ENCODE measurements at places on chromosomes 2 and 18.

DNA sequence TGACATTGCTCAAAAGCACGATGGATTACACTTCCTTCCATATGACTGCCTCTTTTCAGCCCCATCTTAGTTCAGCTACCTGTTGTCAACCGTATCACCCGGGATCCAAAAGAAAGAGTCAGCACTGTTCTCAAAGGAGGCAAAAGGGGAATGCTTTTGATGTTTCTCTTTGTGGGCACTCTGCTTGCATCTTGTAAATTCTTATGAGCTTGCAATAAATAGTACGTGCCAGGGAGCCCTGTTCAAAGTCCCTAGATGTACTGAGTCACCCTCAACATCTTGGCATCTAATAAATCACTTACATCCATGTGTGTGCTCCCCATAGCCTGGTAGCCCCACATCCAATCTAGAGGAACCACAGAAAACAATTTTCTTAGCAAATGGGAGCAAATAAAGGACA is 256.9 kb downstream of the SUCLG1 start:
- DNase-seq, result no peak

DNA sequence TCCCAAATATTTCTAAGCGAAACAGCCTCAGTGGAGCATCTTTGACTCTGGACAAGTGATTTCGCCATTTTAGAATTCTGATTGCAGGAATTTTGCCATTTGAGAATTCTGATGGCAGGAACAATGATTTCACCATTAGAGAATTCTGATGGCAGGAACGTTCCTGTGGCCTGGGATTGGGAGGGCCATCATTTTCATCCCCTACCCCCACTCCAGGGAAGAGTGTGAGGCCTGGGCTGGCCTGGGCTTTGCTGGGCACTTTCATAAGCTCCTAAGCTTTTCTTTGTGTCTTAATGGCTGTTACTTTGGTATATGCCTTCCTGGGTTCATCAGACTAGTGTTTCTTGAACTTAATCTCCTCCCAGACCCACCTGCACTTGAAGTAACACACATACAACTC is 129.3 kb upstream of the EPAS1 start:
- no peak for DNase-seq

DNA sequence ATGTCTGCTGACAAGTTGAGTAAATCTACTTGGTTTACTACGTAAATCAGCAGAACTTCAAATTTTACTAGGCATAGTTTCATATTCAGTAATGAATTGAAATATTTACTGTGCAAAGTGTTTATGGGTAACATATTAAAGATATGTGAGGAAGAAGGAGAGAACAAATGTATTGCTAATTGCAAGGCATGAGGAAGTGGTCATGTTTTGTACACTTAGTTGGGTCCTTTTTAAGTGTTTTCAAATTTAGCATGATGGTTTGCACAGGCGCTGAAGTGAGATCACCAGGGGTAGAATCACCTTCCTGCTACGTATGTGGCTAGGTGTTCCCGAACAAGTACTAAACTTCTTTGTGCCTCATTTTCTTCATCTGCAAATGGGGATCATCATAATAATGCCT is 1534.4 kb downstream of the LRP1B start:
- no peak for DNase-seq

- no peak for DNase-seq
Observed at GRCh38 chr2:31207790-31208189, 9.5 kb downstream of the CAPN14 start.

- DNase-seq, result no peak
Observed at GRCh38 chr18:39208729-39209128, 1643.1 kb upstream of the CELF4 start.

GRCh38 chr18:12930376-12930775 is 17.4 kb upstream of the SEH1L start:
- DNase-seq, result no peak

- no peak for DNase-seq
Observed at GRCh38 chr2:197311421-197312033, 947 bp upstream of the ANKRD44 start.

DNA sequence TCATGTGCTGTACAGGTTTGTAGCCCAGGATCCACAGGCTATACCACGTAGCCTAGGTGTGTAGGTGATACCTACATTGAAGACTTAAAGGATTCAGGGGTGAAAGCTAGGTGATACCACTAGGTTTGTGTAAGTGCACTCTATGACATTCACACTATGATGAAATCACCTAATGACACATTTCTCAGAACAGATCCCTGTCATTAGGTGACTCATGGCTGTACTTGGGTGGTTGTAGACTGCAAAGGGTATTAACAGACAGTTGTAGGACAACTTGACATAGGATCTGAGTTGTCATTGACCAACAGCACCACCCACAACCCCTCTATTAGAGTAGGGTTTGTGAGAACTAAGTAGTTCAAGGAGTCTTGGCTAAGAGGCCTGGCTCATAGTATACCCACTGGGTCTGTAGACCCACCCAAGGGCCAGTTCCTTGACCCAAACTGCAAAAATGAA is 27.7 kb upstream of the SMCHD1 start:
- peak; percentile 50 for DNase-seq

- no peak for DNase-seq
Observed at GRCh38 chr18:54316071-54316820, 41.4 kb downstream of the STARD6 start.

DNA sequence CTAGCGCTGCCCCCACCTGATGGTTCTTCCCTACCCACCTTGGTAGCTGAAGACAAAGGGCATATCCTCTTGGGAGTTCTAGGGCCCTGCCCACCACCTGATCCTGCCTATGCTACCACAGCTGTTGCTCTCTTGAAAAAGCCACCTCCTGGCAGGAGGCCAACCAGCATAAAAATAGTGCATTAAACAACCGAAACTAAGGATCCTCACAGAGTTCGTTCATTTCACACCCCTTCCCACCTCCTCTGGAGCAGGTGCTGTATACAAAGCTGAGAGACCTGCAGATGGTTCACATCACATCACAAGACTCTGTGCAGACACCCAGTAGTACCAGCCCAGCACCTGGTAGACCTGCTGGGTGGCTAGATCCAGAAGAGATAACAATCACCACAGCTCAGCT is 1348.0 kb upstream of the TMEFF2 start:
- no peak for DNase-seq

DNA sequence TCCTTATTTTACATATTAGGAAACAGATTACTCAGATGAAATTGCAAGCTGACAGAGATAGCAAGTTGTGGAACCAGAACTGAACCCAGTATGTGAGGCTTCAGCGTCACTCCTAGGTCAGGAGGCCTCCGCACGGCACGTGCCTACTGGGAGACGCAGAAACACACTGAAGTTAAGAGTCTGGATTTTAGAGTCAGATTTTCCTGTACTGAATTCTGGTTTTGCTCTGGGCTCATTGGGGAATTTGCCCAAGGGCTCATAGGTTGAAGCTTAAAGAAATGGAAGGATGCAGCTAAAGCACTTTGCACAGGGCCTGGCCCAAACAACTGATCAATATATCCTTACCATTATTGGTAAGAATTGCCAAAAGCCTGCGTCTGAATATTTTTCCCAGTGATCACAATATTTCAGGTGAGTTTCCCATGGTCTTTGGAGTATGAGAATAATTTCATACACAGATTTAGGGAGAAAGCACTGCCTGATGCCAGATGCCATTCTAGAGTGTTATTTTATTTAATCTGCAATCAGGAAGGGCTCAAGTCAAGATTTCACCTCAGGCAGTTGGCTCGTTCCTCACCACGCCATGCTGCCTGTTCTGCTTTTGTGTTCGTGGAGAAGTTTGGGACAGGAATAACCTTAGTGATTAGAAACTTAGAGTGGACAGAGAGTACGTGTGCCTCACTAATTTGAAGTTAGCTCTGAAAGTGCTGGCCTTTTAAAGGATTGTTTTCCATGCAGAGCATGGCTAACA is 331.9 kb downstream of the MYCN start:
- no peak for DNase-seq

- DNase-seq, result no peak
Observed at GRCh38 chr2:26344581-26345282, 1.2 kb upstream of the SELENOI start.

DNA sequence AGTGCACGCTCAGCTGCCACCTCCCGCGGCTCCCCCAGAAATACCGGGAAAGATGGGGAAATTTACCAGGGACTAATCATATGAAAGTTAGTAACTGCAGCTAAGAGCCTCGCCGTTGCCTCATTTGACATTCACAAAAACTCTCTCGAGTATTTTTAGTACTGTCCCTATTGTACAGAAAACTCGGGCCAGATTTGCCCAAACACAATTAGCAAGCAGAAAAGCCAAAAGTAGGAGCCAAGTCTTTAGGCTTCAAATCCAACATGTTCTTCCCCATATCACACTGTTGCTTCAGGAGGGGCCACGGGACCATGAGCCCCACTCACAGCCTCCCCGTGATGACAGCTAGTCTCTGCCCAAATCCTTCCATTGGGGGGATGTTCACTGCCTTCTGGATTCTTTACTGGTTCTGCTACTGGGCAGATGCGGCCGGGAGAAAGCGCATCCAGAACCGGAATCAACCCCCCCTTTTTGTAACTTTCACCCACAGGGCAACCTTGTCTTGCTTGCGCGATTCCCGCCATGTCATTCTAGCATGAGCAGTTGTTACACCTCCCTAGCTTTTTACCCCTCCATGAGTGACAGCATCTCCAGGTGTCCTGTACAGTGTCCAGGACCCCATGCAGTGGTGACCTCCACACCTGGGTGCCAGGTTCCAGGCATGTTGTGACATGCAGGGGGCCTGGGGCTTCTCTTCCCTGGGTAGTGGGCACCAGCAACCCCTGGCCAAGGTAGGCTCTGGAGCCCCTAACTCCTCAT is 35.2 kb downstream of the CENPO start:
- DNase-seq, result no peak

- peak; percentile 24 for DNase-seq
Observed at GRCh38 chr2:197777823-197778407, 7.2 kb downstream of the BOLL start.

- no peak for DNase-seq
Observed at GRCh38 chr2:38540580-38541286, 62.0 kb downstream of the HNRNPLL start.

GRCh38 chr2:183059561-183059960 is 19.0 kb upstream of the DUSP19 start:
- no peak for DNase-seq

- DNase-seq, result no peak
Observed at GRCh38 chr18:27652480-27653121, 467.5 kb upstream of the CHST9 start.

GRCh38 chr2:236052926-236053821 is 115.0 kb downstream of the GBX2 start:
- DNase-seq, result no peak

GRCh38 chr18:27226556-27227075 is 41.5 kb upstream of the CHST9 start:
- DNase-seq, result no peak

DNA sequence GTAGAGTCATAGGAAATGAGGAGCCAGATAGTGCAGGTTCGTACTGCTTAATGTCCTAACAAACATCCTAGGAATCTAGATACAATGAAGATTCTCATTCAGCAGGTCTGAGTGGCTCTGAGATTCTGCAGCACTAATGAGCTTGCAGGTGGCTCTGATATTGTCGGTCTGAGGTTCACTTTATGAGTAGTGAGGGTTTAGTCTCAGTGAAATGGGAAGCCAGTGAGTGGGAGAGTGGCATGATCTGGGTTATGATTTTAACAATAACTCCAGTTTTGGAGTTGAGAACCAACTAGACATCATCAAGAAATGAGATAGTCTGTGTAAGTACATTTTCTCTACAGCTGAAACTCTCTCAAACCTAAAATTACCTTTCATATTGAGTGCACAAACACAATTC is 166.8 kb upstream of the SP5 start:
- no peak for DNase-seq

DNA sequence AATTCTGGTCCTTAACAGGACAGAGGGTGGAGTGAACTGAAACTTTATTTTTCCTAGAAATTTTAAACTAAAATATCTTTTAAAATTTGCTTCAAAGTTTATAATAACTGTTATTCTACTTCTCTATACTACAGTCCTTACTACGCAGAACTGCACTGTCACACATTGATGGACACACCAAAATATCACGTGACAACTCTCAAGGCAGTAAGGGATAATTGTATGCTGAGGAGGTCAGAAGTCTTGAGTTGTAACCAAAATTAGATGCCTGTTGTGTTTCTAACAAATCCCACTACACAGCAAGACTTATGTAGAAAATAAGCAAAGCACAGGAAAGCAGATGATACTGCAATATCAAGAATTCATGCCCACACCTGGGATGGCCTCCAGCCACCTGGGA is 76.3 kb downstream of the CHST9 start:
- no peak for DNase-seq

DNA sequence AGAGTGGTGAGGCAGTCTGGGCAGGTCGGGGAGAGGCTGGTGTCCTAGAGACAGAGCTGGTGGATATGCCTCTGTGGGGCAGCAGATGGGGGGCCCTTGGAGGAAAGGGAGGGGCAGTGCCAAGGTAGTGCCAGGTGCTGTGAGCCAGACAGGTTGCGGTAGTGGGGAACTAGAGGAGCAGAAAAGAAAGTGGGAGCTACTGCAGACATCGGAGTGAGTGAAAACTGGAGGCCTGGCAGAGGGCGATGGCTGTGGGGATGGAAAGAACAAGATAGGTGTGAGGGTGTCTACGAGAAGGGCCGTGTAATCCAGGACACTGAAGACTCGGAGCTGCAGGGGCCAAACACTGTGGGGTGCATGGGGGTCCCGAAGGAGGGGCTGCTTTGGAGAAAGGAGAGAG is 21.7 kb downstream of the C1QL2 start:
- no peak for DNase-seq

GRCh38 chr2:24816884-24817283 is 23.7 kb downstream of the CENPO start:
- DNase-seq, result no peak

DNA sequence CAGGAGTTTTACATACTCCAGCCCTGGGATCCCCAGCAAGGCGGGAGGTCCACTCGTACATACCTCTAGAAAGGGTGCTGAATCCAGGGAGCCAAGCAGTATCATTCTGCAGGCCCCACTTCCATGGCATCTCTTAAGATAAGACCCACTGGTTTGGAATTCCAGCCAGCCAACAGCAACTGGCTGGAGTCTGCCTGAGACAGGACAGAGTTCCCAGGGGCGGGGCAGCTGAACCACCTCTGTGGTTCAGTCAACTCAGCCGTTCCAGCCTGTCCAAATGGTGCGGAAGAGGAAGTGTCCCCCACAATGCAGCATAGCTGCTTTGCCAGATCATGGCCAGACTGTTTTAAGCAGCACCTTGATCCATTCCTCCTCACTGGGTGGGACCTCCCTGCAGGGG is 33.2 kb downstream of the ZNF892 start:
- DNase-seq, result no peak

DNA sequence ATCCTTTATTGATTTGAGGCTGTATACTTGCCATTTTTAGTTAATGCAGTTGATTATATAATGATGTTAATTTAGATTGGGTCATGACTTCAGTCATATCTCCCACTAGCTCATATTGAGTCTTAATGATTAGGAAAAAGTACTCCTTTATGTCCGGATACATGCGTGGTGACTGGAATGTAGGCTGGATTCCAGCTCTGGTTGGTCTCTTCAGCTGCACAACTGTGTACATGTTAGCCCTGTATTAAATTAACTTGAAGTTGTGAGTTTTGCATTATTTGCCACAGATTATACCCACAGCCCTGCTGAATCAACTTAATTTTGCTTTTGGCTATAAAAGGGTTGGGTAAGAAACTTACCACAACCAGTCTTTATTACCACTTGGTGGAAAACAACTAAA is 22.5 kb downstream of the MOB4 start:
- DNase-seq, result no peak

GRCh38 chr2:4139316-4139715 is 435.9 kb downstream of the DCDC2C start:
- no peak for DNase-seq

- no peak for DNase-seq
Observed at GRCh38 chr2:179952658-179953057, 54.4 kb downstream of the CWC22 start.

- DNase-seq, result no peak
Observed at GRCh38 chr2:122516775-122517174, 761.3 kb downstream of the TSN start.

Measured in HL-60 (cell line).